Osteoblast (primary cell): ENCODE measurements at places on chromosomes 1 and 21. TPM values are rescaled to one million over a fixed set of nuclear protein-coding genes. Genes with fewer than 3 reads are reported as not detected.

Gene GJB3
- total RNA-seq, result not detected in 2 replicates

Gene OR2L2
- under 0.01 TPM in 2 replicates for total RNA-seq

DNA sequence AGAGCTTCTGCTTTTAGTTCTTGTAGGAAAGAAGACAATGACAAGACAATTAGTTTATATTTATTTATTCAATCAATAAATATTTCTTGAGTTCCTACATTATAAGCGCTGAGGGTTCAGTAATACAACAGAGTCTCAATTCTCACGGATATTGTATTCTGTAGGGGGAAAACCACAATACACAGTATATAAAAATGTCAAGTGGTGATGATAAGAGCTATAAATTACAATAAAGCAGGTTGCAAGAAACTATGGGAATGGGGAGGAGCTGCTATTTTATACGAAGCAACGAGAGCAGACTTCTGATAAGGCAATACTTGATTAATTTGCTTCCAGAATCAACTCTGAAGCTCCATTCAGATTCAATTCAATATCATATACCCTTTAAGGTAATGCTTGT is 10.6 kb upstream of the XCL1 start:
- no peak for DNase-seq
- no peaks in the 10 kb centered on the region for H3K4me1 ChIP-seq

GRCh38 chr1:163872067-163872466 is 550.3 kb downstream of the NUF2 start:
- H3K4me3 ChIP-seq, result no peak overlapping the region
- no peaks in the 10 kb centered on the region for H3K27me3 ChIP-seq
- H3K4me1 ChIP-seq, result no peaks in the 10 kb centered on the region
- no peak overlapping the region for H3K27ac ChIP-seq
- no peak for DNase-seq

GRCh38 chr1:119228335-119229080 is 88.1 kb upstream of the WARS2 start:
- H3K4me1 ChIP-seq, result no peaks in the 10 kb centered on the region
- DNase-seq, result no peak
- H3K27ac ChIP-seq, result no peak overlapping the region
- no peak overlapping the region for H3K4me3 ChIP-seq
- H3K36me3 ChIP-seq, result no peaks in the 10 kb centered on the region
- no peaks in the 10 kb centered on the region for H3K27me3 ChIP-seq

- H3K4me1 ChIP-seq, result no peaks in the 10 kb centered on the region
- no peaks in the 10 kb centered on the region for H3K36me3 ChIP-seq
- no peak overlapping the region for H3K27ac ChIP-seq
- DNase-seq, result peak; percentile 76
- H3K27me3 ChIP-seq, result peaks cover 23% of the 10 kb centered on the region
Measured at GRCh38 chr1:162364498-162364897, 12.2 kb downstream of the SPATA46 start.

GRCh38 chr1:27233667-27234048 is 774 bp upstream of the WDTC1 start:
- H3K27me3 ChIP-seq, result no peaks in the 10 kb centered on the region
- peak; percentile 45 for DNase-seq
- no peak overlapping the region for H3K27ac ChIP-seq
- peaks cover 12% of the 10 kb centered on the region for H3K4me1 ChIP-seq

DNA sequence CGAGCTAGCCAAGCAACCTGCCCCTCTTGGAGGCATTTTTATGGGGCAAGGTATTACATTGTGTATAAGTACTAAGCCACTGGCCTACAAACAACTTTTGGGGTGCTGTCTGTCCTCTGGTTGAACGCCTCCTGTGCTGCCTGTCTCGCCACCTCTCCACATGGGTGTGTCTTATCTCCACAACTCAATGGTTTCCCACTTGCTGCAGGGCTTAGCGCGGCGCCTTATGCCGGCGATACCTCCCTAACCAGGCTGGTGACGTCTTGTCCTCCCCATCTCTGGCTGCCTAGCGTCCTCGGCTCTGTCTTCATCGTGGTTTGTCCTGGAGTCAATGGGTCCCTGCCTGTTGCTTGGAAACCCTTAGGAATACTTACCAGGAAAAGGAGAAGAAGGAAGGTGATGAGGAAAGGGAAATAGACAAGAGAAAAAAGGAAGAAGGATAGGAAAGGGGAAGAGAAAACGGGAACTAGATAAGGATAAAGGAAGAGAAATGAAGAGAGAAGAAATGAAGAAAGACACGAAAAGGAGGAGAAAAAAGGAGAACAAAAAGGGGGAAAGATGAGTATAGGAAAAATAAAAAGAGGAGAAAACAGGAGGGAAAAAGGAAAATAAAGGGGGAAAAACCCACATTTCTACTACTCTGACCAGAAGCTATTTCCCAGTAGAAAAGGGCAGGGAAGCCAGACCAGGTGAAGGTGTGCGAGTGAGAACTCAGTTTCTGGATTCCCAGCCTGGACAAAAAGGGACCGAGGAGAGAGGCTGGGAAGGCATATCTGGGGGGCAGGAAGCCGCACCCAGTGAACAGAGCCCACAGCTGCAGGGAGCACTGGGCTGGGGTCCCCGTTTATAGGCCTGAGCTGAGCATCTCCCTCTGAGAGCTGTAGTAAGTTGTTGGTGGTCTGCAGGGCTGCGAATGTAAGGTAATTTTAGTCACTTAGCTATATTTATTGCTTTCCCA is 86.2 kb downstream of the CLIC6 start:
- H3K4me1 ChIP-seq, result no peaks in the 10 kb centered on the region
- no peaks in the 10 kb centered on the region for H3K27me3 ChIP-seq
- DNase-seq, result no peak
- no peak overlapping the region for H3K4me3 ChIP-seq
- H3K36me3 ChIP-seq, result no peaks in the 10 kb centered on the region
- no peak overlapping the region for H3K27ac ChIP-seq
